ENCODE measurements at places on chromosomes 11 and 22. TPM values are rescaled to one million over a fixed set of nuclear protein-coding genes. Genes with fewer than 3 reads are reported as not detected.

- no peak for DNase-seq
These were observed 1.3 kb upstream of the PARVG start for GRCh38 chr22:44179196-44179988.

DNA sequence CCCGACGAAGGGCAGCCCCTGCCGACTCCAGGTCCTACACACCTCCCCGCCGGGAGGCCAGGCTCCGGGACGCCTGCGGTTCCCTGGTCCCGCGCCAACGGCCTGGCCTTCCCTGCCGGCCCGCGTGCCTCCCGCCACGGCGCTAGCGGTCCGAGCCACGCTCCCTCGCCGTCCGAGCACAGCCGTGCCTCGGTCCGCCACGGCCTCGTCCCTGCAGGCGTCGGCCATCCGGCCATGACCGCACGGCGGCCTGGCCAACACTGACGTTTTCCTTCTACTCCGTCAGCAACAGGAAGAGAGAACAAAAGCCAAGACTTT is 532 bp downstream of the EIF4G2 start:
- DNase-seq: no peak

- DNase-seq: no peak
These were observed 50.8 kb upstream of the ELF5 start for GRCh38 chr11:34564406-34564805.

DNA sequence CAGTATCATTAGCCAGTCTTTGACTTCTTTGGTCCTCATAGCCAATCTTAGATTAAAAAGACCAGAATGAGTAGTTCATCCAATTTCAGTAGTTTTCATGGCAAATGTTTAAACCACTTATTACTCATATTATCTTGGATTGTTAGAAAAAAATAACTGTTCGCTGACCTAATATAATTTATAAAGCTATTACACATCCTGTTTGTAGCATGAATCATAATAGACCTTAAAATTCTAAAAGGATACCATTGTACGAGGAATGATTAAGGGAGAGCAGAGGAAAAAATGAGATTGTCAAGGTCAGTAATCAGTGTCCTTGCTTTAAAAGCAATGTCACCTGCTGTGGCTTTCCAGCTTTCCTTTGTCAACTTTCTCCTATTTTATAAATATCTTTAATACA is 371.2 kb downstream of the NELL1 start:
- DNase-seq: no peak

- no peak for DNase-seq
These were observed 35.3 kb downstream of the GALNT18 start for GRCh38 chr11:11586465-11586864.

DNA sequence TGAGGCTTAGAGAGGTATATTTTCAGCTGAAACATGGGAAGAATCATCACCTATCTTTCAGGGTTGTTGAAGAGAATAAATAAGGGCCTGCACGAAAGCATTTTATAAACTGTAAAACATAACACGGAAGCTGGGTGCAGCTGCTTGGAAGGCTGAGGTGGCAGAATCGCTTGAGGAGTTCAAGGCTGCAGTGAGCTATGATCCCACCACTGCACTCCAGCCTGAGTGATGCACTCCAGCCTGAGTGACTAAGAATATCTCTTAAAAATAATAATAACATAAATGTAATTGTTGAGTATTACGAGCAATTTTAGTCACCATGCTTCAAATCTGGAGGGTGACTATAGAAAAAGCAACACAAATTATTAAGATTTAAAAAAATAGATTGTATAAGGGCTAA is 16.3 kb downstream of the RBFOX2 start:
- DNase-seq: peak; percentile 47

GRCh38 chr11:17901481-17901880 is 111.4 kb downstream of the SERGEF start:
- DNase-seq: no peak

GRCh38 chr11:94343495-94343894 is 39.1 kb downstream of the IZUMO1R start:
- DNase-seq: no peak

- DNase-seq: peak; percentile 37
These were observed 20.7 kb downstream of the SPON1 start for GRCh38 chr11:13983081-13983751.

Gene LRRC4C
- 0.31 TPM for polyA plus RNA-seq

Gene RAB38
- polyA plus RNA-seq: 4.0 TPM

Gene GGT5
- polyA plus RNA-seq: 24.7 TPM

Gene YDJC
- 19.4 TPM for polyA plus RNA-seq

Gene OR5P2
- polyA plus RNA-seq: not detected

Gene LMO1
- polyA plus RNA-seq: 0.18 TPM

Gene RSF1
- polyA plus RNA-seq: 14.8 TPM

Gene GPR83
- polyA plus RNA-seq: 0.01 TPM

Gene TAF10
- polyA plus RNA-seq: 40.0 TPM

Gene C22orf23
- polyA plus RNA-seq: 0.41 TPM

Gene RNF26
- 14.9 TPM for polyA plus RNA-seq

All from ovary (tissue), 10 donors.